NCI-H2107 (cell line): ENCODE measurements at places on chromosomes 5 and 9.

DNA sequence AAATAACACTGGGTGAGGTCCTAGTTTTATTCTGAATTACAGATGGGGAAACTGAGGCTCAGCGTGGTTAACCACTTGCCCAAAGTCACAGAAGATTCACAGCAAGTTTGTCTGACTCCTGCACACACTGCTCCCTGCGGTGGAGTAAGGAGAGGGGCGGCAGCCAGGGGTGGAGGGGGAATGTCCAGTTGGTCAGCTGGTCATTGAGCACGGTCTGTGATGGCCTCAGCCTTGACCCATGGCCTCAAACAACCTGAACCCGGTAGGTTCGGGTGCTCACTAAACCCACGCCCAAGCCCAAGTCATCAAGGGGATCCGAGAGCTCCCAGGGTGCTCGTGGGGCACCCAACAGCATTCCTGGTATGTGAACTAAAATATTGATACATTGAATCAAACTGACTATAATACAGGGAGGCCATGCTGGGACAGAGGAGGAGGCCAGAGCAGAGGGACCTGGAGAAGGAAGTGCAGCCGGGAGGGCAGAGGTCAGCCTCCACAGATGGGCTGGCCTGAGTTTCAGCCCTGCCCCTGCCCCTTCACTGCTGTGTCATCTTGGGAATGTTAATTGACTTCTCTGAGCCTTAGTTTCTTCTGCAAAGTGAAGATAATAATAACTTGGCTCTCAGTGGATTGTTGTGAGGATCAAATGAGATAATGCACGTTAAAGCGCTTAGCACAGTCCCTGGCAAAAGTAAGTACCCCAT lies 3.6 kb upstream of the IL17B start:
- DNase-seq, result no peak

- DNase-seq, result no peak
Observed at GRCh38 chr9:118570066-118570465, 799.2 kb downstream of the BRINP1 start.

DNA sequence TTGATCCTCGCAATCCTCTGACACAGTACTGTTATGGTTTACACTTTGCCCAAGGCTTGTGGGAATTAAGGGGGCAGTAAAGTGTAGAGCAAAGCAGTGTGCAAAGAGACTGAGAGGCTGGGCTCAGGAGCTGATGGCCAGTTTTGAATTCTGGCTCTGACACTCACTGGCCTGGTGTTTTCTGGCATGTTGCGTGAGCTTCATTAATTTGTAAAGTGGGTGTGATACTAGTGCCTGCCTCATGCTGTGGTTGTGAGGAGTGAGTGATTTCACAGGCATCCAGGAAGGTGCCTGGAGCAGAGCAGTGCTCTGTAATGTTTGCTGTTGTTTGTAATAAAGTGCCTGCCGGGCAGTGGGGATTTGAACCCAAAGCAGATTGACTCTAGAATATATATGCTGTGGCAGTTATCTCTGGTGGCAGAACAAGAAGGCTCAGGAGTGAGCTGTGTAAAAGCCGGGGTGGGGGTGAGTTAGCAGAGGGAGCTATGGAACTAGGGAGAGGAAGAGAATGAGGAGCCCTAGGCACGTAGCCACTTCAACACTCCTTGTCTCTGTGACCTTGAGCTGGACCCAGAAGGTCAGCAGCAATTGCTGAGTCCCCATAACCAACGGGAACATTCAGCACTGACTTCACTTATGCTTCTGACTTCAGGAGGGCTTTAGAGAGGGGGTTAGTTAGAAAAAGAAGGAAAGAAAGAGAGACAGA lies 108.5 kb downstream of the DOCK2 start:
- DNase-seq, result no peak

GRCh38 chr5:15887093-15887492 lies 292.5 kb downstream of the MARCHF11 start:
- no peak for DNase-seq

DNA sequence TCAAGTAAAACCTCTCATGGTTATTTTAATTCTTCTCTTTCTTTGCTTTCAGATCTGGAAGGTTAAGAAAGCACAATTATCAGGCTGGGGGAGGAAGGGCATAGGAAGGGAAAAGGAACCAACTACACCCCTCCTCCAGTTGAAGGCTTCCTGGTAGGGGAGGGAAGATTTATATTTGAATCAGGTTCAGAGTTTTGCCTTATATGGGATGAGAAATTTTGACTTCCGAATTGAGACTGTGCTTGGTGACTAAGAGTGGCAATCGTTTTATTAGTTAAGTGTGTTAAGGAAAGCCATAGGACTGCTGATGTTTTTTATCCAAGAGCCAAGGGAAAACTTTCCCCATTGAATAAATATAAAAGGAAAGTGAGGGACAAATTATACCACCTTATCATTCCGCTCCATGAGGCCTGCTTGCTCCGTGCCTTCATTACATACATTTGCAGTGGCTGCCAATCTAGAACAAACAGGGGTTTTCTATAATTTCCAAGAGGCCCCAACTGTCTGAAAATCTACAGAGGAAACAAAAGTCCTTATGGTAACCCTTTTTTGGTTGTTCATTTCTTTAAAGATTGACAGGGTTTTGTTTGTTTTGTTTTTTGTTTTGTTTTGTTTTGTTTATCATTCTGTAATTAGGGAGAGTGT lies 115.7 kb upstream of the EPB41L4A start:
- DNase-seq, result no peak

- no peak for DNase-seq
Observed at GRCh38 chr5:163838738-163839137, 333.3 kb downstream of the MAT2B start.

- no peak for DNase-seq
Observed at GRCh38 chr9:32989660-32990059, 11.8 kb downstream of the APTX start.

- DNase-seq, result no peak
Observed at GRCh38 chr5:15117688-15118087, 246.1 kb upstream of the ANKH start.

- no peak for DNase-seq
Observed at GRCh38 chr9:37102486-37102885, 17.9 kb upstream of the ZCCHC7 start.

- no peak for DNase-seq
Observed at GRCh38 chr9:116070256-116070914, 83.2 kb upstream of the PAPPA start.

GRCh38 chr9:79264041-79264440 lies 307.7 kb upstream of the TLE4 start:
- DNase-seq, result no peak

GRCh38 chr5:93602241-93603077 lies 19.4 kb downstream of the NR2F1 start:
- no peak for DNase-seq

GRCh38 chr5:117255211-117256027 lies 680.8 kb upstream of the SEMA6A start:
- no peak for DNase-seq

GRCh38 chr9:134483361-134484184 lies 157.3 kb downstream of the RXRA start:
- DNase-seq, result no peak
